GM23248 (cell line): ENCODE measurements at places on chromosomes 2 and 18.

DNA sequence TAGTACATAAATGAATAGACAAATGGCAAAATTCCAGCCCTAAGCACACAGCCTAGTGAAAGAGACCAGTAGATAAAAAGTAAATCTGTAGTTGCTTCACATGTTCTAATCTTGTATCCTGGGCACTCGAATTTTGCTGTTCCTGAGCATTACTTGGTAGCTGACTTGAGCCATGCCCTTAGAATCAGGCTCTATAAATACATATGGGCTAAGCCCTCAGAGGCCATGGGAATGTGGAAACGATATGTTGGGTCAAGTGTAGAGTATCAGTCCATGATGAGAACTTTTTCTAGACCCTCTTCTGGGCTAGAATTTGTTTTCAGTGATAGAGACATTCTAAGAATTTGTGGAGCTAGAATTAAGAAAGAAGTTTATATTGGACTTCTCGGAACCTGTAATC, 21.9 kb downstream of the ELAC1 start:
- DNase-seq: no peak

- DNase-seq: no peak
Measured at GRCh38 chr2:127660291-127660578, 14.3 kb downstream of the GPR17 start.

DNA sequence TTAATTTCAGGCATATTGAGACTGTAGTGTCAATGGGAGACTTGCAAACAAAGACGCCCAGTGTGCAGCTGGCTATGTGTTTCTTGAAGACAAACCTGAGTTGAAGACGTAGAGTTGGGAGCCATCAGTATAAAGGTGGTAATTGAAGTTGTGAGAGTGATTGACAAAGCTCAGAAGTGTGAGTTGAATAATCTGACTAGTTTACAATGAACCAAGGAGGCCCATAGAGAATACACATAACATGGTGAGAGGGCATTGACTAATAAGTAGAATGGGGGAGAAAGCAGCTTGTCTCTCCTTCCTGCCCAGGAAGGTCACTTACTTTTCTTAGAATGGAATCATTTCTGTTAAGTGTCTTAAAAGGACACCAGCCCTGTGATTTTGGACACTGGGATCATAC, 14.1 kb downstream of the SP110 start:
- no peak for DNase-seq

DNA sequence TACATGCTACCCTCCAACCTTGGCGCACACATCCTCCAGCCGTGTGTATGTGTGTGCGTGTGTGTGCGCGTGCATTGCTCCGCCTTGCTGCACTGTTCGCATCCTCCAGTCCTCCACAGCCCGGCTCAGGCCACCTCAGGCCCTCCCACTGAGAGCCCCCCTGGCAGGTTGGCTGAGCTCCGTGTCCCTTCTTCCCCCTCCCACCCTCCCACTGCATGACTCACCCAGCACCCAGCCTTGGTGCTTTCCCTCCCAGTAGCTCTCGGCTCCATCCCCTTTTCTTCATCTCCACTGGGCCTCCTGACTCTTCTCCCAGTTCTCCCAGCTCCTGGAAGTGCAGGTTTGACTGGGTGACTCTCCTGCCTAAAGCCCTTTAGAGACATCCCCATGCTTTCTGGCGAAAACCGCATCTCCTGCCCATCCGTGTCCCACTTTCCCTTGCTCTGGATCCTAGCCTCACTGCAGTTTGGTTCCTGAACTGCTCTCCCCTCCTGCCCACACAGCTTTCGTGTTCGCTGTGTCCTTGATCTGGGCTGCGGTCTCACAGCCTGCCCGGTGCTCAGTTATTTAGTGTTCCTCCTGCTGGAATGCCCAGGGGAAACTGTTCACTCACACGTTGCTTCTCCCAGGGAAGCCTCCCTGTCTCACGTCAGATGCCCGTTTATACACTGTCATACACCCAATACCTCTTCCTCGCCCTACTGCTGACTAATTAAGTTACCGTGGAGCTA, 4.9 kb downstream of the TMEM177 start:
- DNase-seq: no peak

DNA sequence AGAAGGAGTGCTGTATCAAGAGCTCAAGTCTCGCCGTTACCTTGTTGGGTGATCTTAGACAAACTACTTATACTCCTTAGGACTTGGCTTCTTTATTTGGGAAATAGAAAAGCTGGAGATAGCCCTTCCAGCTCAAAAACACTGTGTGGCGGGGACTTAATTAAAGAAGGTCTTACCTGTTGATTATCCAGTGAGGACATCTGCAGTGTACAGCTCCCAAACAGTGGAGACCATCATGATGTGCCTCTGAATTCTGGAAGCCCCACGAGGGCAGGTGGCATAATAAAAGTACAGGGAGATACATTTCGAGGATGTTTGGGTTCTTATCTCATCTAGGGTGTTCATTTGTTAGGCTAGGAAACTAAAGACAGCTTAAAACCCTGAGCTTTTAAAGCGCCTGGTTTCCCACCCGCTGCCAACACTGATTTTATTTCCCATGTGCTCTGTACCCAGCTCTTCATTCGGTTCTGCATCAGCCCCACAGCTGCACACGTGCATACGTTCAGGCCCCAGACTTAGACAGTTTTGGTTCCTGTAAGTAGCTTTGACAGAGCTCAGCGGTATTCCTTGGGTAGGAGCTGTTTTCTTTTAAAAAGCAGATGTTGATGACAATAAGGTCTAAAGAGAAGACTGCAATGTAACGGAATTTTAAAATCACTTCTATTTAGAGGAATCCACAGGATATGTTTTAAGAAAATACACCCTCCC, 80.5 kb upstream of the SIX2 start:
- no peak for DNase-seq

DNA sequence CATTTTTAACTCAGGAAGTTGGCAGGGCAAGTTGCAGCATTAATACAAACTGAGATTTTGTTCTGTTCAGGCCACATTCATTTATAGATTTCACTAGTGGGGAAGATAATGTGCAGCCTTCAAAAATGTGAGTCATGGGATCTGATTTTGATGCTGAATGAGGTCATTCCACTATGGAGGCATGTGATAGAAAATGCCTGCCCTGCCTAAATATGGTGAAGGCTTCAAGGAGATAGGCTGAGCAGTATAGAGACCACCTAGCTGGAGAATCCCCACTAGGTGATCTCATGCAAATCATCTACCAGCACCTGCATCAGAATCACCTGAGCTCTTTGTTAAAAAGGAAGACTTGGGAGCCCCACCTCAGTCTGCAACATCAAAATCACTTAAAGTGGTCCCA, 43.7 kb downstream of the PAX3 start:
- DNase-seq: no peak
